ENCODE measurements at places on chromosomes 4 and X.

- H3K4me1 ChIP-seq, result no peaks in the 10 kb centered on the region
- no peak overlapping the region for H3K27ac ChIP-seq
- H3K36me3 ChIP-seq, result no peaks in the 10 kb centered on the region
These were observed 9.7 kb upstream of the IGSF1 start for GRCh38 chrX:131298846-131299245.

DNA sequence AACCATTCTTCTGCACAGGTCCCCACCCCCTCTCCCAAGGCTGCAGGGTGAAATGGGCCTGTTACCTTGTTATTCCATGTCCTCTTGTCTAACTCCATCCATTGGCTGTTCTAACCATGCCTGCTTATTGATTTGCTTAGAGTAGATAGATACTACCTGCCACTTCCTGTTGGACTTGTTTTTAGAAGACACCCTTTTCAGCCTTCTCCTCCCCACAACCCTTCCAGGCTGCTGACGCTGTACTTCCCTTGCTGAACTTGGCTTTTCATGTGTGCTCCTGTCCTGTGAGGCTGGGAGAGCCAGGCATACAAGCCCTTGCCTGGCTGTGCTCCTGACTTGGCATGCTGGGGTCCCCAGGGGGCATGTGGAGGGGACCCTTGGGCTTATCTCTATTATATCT lies 81.9 kb downstream of the AASDH start:
- H3K36me3 ChIP-seq, result no peaks in the 10 kb centered on the region
- no peak for DNase-seq
- H3K27me3 ChIP-seq, result no peaks in the 10 kb centered on the region
- no peak overlapping the region for H3K27ac ChIP-seq

DNA sequence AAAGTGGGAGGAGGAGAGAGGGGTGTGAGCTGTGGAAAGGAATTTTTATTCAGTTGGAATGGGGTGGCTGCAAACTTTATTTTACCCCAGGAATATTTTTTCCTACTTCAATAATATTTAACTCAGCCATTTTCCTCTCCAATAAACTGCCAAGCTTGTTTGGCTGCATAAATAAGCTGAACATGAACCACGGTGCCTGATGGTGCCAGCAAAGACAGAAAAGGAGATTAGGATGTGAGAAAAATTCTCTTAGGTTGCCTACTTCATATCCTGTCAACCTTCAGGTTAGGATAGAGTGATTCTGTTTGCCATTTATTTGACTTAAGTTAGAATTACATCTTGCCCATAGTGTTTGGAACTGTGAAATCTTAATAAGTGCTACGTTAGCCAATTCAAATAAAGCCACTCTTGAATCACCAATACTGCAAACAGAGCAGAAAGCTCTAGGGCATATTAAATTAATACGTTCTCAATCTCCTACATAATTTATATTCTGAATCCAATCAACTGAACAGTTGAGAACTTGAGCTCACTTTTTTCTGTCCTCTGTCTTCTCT lies 195.1 kb downstream of the ARHGAP24 start:
- no peaks in the 10 kb centered on the region for H3K27me3 ChIP-seq
- no peak overlapping the region for H3K27ac ChIP-seq
- H3K4me3 ChIP-seq, result no peak overlapping the region
- no peak for DNase-seq
- H3K36me3 ChIP-seq, result no peaks in the 10 kb centered on the region

DNA sequence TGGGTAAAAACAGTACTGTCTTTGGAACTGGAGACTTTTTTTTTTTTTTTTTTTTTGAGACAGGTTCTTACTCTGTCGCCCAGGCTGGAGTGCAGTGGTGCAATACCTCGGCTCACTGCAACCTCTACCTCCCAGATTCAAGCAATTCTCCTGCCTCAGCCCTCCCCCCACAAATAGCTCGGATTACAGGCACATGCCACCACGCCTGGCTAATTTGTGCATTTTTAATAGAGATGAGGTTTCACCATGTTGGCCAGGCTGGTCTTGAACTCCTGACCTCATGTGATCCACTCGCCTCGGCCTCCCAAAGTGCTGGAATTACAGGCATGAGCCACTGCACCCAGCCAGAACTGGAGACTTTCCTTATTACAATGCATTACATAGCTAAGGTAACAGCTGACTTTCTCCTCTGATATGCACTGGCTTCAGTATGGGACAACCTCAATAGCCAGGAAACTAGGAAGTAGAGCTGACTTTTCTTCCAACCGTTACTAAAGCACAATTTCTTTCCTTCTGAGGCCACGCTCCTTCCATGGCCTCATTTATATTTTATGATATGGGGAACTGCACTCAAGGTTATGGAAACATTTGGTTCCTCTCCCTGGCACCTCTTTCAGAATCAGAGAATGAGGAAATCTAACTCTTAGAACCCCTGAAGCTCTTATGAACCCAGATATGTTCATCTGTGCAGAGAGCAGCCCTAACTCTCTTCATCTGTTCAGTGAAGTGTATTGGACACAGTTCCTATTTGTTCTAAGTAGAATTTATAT lies 53.5 kb upstream of the FAM9B start:
- H3K36me3 ChIP-seq, result no peaks in the 10 kb centered on the region
- DNase-seq, result no peak
- H3K4me1 ChIP-seq, result no peaks in the 10 kb centered on the region
- H3K27me3 ChIP-seq, result no peaks in the 10 kb centered on the region
- no peak overlapping the region for H3K27ac ChIP-seq

- peak overlapping the region; percentile 20 for H3K27ac ChIP-seq
- H3K27me3 ChIP-seq, result no peaks in the 10 kb centered on the region
- H3K4me3 ChIP-seq, result no peak overlapping the region
- DNase-seq, result no peak
- H3K36me3 ChIP-seq, result no peaks in the 10 kb centered on the region
- peaks cover 55% of the 10 kb centered on the region for H3K4me1 ChIP-seq
These were observed 42.6 kb downstream of the RAPGEF2 start for GRCh38 chr4:159145318-159145991.

- H3K36me3 ChIP-seq, result no peaks in the 10 kb centered on the region
- H3K4me3 ChIP-seq, result no peak overlapping the region
- H3K4me1 ChIP-seq, result no peaks in the 10 kb centered on the region
- H3K27ac ChIP-seq, result no peak overlapping the region
- no peak for DNase-seq
- H3K27me3 ChIP-seq, result no peaks in the 10 kb centered on the region
These were observed 378.0 kb upstream of the DMD start for GRCh38 chrX:33589316-33589715.

DNA sequence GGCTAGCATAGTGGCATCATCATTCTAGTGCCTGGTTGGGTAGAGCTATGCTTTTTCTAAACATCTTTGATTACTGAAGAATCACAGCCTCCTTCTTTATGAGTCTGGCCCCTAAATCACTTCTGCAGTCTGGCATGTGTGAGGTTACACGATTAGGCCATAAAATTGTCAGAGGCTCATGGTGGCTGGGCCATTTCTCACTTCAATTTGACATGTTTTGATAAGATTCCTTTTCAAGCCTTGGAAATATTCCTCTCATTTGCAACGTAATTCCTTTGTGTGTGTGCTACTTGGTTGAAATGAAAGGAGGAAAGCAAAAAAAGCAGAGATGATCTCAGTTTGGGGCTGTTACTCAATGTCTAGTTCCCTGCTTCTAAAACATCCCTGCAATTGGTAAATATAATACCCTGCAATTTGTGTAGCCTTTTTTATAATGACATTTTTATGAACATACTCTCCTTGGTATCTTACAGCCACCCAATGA lies 6.2 kb downstream of the CCKAR start:
- no peak overlapping the region for H3K4me3 ChIP-seq
- H3K36me3 ChIP-seq, result no peaks in the 10 kb centered on the region

- H3K27ac ChIP-seq, result no peak within 1 kb of the TSS
- no peaks in the 10 kb centered on the region for H3K36me3 ChIP-seq
- H3K4me1 ChIP-seq, result peaks cover 10% of the 10 kb centered on the region
- H3K4me3 ChIP-seq, result peak within 1 kb of the TSS; percentile 7
- no peak for DNase-seq
These were observed at the start of gene CXCL5 for GRCh38 chr4:73998040-73999011. CXCL5 (minus strand) TSS chr4:73998677; CDS start chr4:73998581, 96 bp downstream.

GRCh38 chrX:155216940-155217440 lies 730 bp downstream of the VBP1 start:
- peaks cover 19% of the 10 kb centered on the region for H3K4me1 ChIP-seq
- peak overlapping the region; percentile 89 for H3K27ac ChIP-seq
- no peak for DNase-seq
- H3K36me3 ChIP-seq, result peaks cover 5% of the 10 kb centered on the region
- no peaks in the 10 kb centered on the region for H3K27me3 ChIP-seq

- H3K4me3 ChIP-seq, result peak overlapping the region; percentile 38
- H3K36me3 ChIP-seq, result no peaks in the 10 kb centered on the region
- H3K4me1 ChIP-seq, result peaks cover 32% of the 10 kb centered on the region
- no peaks in the 10 kb centered on the region for H3K27me3 ChIP-seq
These were observed 697 bp downstream of the SRPK3 start for GRCh38 chrX:153781428-153782047.

GRCh38 chrX:39162322-39162735 lies 361.1 kb downstream of the MID1IP1 start:
- H3K27ac ChIP-seq, result no peak overlapping the region
- DNase-seq, result no peak
- H3K36me3 ChIP-seq, result no peaks in the 10 kb centered on the region
- no peaks in the 10 kb centered on the region for H3K27me3 ChIP-seq
- H3K4me3 ChIP-seq, result peak overlapping the region; percentile 8

DNA sequence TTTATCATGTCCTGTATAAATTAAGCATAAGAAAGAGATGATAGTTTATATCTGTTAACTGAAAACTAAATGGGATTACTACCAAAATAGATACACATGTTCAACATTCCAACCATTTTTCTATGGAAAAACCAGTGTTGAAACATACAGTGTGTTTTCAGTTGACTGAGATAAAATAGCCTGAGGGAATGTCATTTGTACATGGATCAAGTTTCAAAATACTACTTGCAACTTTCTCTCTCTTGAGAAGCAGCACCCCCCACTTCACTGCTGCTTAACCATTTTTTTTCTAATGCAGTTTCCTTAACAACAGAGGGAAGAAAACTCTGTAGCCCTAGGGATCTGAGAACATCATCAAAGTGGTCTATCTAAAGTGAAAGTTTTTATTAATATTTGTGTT lies 70.8 kb downstream of the NPNT start:
- H3K4me3 ChIP-seq, result no peak overlapping the region
- no peaks in the 10 kb centered on the region for H3K36me3 ChIP-seq
- H3K27me3 ChIP-seq, result no peaks in the 10 kb centered on the region
- H3K4me1 ChIP-seq, result no peaks in the 10 kb centered on the region
- DNase-seq, result no peak

- no peaks in the 10 kb centered on the region for H3K36me3 ChIP-seq
- H3K27me3 ChIP-seq, result no peaks in the 10 kb centered on the region
- peak; percentile 64 for DNase-seq
- H3K4me3 ChIP-seq, result no peak overlapping the region
- peak overlapping the region; percentile 19 for H3K27ac ChIP-seq
These were observed 209.6 kb downstream of the SPATA18 start for GRCh38 chr4:52260514-52261210.

DNA sequence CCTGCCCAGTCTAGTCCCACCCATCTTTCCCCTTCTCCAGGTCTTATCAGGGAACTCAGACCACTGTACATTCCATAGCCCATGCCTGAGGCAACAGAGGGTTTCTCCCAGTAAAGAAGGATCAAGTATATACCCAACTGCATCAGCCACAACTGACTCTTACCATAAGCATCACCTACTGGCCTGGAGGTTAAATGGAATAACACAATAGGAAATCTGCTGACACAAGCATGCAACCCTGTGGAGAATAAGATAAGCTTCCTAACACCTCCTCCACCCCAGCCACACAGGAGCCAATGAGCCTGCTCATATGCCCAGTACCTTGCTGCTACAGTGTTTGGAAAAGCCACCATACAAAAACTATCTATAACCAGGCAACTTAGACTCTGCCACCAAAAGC lies 34.6 kb upstream of the PLK4 start:
- no peak overlapping the region for H3K4me3 ChIP-seq
- H3K4me1 ChIP-seq, result no peaks in the 10 kb centered on the region
- no peak overlapping the region for H3K27ac ChIP-seq
- H3K27me3 ChIP-seq, result no peaks in the 10 kb centered on the region

DNA sequence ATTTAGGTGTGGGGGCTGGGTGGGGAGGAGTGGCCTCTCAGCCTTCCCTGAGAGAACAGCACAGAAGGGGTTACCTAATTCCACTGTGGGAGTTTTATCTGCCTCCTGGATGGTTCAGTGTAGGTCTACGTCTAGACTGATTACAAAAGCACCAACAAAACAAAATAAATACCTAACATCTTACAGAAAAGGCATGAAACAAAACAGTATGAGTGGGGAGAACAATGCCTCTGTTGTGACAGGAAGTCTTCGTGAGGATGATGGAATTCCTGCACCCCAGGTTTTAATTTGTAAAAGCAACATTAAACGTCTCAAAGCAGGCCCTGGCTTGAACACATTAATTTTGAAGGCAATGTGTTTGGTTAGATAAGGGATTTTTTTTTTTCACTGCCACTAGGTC lies 112.1 kb upstream of the GPC4 start:
- H3K4me1 ChIP-seq, result no peaks in the 10 kb centered on the region
- no peak overlapping the region for H3K27ac ChIP-seq
- H3K4me3 ChIP-seq, result no peak overlapping the region
- DNase-seq, result no peak
- no peaks in the 10 kb centered on the region for H3K27me3 ChIP-seq

DNA sequence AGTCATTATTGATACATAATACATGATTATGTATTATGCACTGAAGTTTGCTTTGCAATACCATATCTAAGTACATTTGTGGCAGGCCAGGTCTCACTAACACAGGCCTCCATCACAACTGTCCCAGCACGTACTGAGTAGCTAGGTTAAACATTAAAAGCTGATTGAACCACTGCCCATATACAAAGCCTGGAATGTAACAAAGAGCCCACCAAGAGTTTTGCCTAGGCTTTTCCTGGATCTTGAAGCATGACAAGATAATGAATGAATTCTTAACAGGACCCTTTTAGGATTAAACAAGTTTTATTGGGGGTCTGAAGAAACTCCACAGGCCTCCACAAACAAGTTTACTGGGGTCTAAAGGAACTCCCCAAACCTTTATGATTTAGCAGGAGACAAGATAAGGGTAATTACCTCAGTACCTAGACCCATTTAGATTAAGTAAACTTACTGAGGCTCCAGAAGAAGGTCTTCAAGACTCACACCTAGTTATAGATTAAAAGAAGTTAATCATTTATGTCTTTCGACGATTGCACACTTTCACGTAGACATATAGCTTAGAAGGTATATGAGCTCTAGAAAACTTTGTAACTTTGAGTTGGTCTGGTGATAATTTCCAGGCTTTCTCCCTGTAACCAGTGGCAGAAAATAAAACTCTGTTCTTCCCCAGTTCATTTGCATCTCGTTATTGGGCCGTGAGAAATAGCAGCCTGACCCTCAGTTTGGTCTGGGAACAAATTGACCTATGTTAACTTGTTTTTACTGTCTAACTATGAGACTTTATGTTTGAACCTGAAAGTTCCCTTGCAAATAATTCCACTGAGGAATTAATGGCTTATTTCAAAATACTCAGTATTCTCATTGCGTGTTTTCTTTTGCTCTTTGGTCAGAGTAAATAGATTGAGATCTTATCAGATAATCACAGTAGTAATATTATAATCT lies 84.8 kb downstream of the PHEX start:
- H3K27me3 ChIP-seq, result no peaks in the 10 kb centered on the region
- no peak overlapping the region for H3K27ac ChIP-seq
- no peak for DNase-seq
- H3K4me3 ChIP-seq, result no peak overlapping the region
- no peaks in the 10 kb centered on the region for H3K36me3 ChIP-seq
- no peaks in the 10 kb centered on the region for H3K4me1 ChIP-seq

GRCh38 chr4:52198294-52198693 lies 147.2 kb downstream of the SPATA18 start:
- H3K4me1 ChIP-seq, result no peaks in the 10 kb centered on the region
- no peaks in the 10 kb centered on the region for H3K27me3 ChIP-seq
- H3K4me3 ChIP-seq, result no peak overlapping the region

GRCh38 chr4:128006592-128006991 lies 41.4 kb downstream of the ABHD18 start:
- no peak for DNase-seq
- no peak overlapping the region for H3K27ac ChIP-seq
- H3K36me3 ChIP-seq, result peaks cover 17% of the 10 kb centered on the region
- no peaks in the 10 kb centered on the region for H3K27me3 ChIP-seq
- no peak overlapping the region for H3K4me3 ChIP-seq

Data from sigmoid colon (tissue), 7 donors.